Vagina (tissue), 2 donors: ENCODE measurements at places on chromosomes 1 and 21.

DNA sequence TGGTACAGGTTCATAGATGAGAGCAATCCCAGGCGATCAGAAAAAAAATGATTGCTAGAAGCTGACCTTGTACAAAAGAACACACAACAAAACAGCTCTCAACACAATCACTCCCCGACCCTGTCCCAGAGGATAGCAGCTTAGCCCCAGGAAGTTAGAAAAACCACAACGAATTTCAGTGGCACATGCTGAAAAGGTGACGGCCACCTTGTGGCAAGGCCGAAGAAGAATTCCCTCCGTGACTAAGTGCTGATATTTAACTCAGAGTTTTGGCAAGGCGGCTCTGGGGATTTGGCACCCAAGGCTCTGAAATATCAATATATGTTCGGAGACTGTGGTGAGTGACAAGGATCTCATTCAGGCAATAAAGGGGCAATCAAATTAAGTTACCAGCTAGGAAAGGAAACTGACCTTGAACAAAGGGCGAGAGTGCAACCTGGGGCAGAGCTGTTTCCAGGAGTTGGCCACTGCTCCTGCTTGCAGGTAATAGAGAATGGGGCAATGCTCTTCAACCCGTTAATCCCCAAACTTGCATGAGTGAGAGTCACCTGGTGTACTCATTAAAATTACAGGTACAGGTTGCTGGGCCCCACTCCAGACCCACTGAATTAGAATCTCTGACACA lies 96.2 kb downstream of the BEND5 start:
- no peak for DNase-seq

DNA sequence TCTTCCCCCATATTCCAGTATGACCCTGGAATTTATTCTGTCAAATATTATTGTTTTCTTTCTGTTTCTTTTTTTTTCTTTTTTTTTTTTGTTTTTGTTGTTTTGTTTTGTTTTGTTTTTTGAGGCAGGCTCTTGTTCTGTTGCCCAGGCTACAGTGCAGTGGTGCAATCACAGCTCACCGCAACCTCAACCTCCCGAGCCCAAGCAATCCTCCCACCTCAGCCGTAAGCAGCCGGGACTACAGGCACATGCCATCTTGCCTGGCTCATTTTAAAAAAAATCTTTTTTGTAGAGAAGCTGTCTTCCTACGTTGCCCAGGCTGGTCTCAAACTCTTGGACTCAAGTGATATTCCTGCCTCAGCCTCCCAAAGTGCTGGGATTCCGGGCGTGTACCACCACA lies 237.6 kb downstream of the SMYD3 start:
- no peak for DNase-seq

- no peak for DNase-seq
Measured at GRCh38 chr1:168554603-168555483, 11.0 kb upstream of the XCL2 start.

DNA sequence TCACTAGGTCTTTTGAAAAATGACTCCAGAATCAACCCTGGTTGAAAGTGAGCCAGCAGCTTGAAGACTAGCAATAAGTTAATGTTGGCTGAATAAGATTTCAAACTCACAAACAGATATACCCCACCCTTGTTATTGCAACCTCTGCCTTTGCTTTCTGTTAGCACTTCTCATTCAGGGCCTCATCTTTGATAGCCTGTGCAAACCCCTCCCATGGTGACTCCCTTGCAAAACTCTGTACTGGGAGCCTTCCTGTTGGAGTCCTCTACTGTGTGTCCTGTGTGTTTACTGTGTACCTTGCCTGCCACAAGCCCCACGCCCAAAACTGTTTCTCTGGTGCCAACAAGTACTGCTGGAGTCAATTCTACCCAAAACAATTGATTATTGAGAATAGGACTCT lies 50.2 kb downstream of the ZNF678 start:
- DNase-seq: no peak

DNA sequence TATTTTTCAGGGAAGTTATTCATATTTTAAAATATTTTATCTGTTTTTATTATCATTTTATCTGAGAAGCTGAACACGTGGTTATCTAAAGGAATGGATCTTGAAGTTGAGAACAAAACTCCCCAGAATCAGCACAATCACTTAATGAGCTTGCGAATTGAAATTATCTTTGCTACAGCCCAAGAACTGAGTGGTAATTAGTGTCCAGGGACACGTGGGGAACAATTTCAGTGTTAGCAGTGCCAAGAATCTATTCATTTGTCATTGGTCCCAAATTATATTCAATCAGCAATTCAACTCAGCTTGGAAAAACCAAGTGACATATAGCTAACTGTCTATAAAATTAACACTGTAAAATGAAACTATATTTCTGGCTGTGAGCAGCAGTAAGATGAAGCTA lies 197.6 kb upstream of the UBE2U start:
- no peak for DNase-seq

GRCh38 chr21:41663805-41664788 lies 102.8 kb downstream of the RIPK4 start:
- DNase-seq: no peak

DNA sequence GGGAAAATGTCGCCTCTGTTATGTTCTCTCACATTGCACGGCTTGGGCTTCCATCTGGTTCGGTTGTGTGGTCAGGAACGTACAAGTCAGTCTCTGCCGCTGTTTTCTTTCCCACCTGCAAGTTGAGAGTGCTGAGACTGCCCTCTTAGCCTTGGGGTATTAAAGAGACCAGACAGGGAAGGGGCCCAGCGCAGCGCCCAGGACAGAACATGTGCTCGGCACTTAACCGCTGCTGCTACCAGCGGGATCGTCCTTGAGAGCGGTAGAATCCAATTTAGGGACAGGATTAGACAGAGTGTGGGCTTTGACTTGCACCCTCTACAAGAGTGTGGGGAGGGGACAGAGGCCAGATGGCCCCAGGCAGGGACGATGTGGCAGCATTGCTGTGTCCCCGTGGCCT lies 17.7 kb upstream of the AGPAT3 start:
- no peak for DNase-seq

DNA sequence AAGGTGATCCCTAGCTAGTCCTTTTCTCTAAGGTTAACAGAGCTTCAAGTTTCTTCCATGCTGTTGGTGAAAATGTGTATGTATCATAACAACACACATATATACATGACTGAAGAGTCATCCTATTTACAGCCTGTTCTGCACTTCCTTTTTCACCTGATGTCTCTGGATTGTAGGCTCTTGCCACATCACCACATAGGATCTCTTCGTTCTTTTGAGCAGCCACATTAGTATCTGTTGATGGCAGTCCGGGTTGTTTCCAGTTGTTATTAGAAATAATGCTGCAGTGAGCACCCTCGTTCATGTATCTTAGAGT lies 19.7 kb downstream of the MRPL37 start:
- no peak for DNase-seq

GRCh38 chr1:206000641-206001339 lies 2.4 kb downstream of the RAB7B start:
- DNase-seq: no peak

GRCh38 chr1:176745945-176746344 lies 283.0 kb downstream of the PAPPA2 start:
- DNase-seq: no peak

GRCh38 chr1:115648717-115649691 lies 7.2 kb downstream of the VANGL1 start:
- no peak for DNase-seq

GRCh38 chr1:40439247-40439646 lies 11.0 kb upstream of the ZFP69B start:
- no peak for DNase-seq

- DNase-seq: no peak
Measured at GRCh38 chr21:26965040-26965906, 1.6 kb downstream of the ADAMTS5 start.

DNA sequence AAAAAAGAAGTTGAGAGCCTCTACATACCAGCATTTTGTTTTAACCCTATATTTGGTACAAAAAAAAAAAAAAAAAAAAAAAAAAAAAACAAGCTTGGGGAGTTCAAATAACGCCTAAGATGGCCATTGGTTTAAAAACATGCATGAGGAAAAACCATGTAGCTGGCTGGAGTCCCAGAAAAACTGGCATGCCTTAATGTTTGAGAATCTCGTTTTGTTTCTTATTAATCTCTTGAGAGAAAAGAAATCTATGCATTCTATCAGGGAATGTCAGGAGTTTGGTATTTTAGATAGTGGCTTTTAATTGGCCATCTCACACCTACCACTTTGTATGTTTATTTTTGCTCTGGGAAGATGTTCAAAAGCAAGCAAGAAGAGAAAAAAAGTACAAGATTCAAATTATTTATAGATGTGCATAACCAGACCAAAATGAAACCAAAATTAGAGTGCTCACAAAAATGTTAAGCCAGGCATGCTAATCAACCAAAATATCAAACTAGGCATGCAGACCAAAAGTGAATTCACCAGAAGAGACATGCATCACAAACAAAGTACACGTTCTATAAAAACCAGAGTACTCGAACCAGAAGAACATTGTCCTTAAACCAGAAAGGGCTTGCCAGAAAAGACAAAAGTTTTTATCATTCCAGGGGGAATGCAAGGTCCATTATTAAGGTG lies 156.6 kb downstream of the AK5 start:
- no peak for DNase-seq
